ENCODE measurements at places on chromosomes 12 and 14. TPM values are rescaled to one million over a fixed set of nuclear protein-coding genes. Genes with fewer than 3 reads are reported as not detected.

The IQSEC3 gene
- polyA plus RNA-seq: not detected

The TPPP2 gene
- not detected for polyA plus RNA-seq

The PRKAB1 gene
- polyA plus RNA-seq: 45.7 TPM

The GPR135 gene
- polyA plus RNA-seq: 1.3 TPM

The MGP gene
- polyA plus RNA-seq: 116 TPM

The KCNA1 gene
- not detected for polyA plus RNA-seq

The ZDHHC22 gene
- not detected for polyA plus RNA-seq

The CLEC4C gene
- polyA plus RNA-seq: not detected

The FAM90A1 gene
- 0.20 TPM for polyA plus RNA-seq

Measured in BJ (cell line).